Esophagus muscularis mucosa (tissue), 4 donors: ENCODE measurements at places on chromosomes 12 and 14.
A peak's percentile ranks its signal among the peaks of the same experiment; 100 is the strongest.

- no peak for DNase-seq
- H3K27ac ChIP-seq, result no peak overlapping the region
- peaks cover 19% of the 10 kb centered on the region for H3K4me1 ChIP-seq
Observed at GRCh38 chr14:37034410-37035285, 137.8 kb downstream of the SLC25A21 start.

GRCh38 chr14:29310210-29310609, 543.6 kb downstream of the FOXG1 start:
- no peak overlapping the region for H3K27ac ChIP-seq
- H3K4me3 ChIP-seq, result no peak overlapping the region
- no peak for DNase-seq
- no peaks in the 10 kb centered on the region for H3K27me3 ChIP-seq

GRCh38 chr14:105980224-105980623, 453.8 kb downstream of the TMEM121 start:
- DNase-seq, result no peak
- H3K27me3 ChIP-seq, result no peaks in the 10 kb centered on the region
- no peaks in the 10 kb centered on the region for H3K4me1 ChIP-seq
- H3K36me3 ChIP-seq, result no peaks in the 10 kb centered on the region
- no peak overlapping the region for H3K27ac ChIP-seq

DNA sequence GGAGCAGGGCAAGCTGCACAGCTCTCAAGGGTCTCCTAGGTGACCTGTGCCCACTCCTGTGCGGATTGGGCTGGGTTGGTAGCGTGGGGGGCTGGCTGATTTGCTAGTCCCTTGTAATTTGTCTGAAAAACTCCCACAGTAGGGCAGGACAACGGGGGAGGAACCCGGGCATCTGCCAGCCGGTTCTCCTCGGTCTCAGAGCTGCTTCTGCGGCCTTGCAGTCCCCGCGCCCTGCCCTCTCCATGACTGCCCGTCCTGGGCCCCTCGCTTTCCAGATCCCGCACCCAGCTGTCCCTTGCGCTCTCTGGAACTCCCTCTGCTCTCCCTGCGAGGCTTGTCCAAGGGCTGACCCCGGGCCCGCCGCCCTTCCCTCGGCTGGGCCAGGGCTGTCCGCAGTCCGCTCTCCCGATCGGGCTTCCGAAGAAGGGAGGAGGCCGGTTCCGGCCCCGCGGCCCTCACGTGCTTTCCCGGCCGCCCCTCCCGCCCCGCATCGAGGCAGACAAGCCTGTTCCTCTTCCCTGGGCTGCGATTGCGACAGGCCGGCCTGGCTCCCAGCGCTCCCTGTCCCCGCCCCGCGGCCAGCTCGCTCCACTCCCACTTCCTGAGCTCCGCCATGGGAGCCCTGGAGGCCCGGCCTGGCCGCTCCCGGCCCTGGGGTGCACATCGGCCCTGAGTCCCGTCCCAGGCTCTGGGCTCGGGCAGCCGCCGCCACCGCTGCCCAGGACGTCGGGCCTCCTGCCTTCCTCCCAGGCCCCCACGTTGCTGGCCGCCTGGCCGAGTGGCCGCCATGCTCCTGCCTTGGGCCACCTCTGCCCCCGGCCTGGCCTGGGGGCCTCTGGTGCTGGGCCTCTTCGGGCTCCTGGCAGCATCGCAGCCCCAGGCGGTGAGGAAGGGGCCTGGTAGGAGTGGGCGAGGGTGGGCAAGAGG, at the start of gene LTBR:
LTBR (plus strand) TSS at position 591 of the 927 bp plus-strand sequence; CDS start at position 788, 197 bp downstream.
- H3K4me3 ChIP-seq, result peak within 1 kb of the TSS; percentile 88
- no peaks in the 10 kb centered on the region for H3K27me3 ChIP-seq
- H3K4me1 ChIP-seq, result peaks cover 28% of the 10 kb centered on the region

- DNase-seq, result no peak
- H3K4me1 ChIP-seq, result no peaks in the 10 kb centered on the region
- no peak overlapping the region for H3K4me3 ChIP-seq
- no peak overlapping the region for H3K27ac ChIP-seq
- H3K27me3 ChIP-seq, result no peaks in the 10 kb centered on the region
- H3K36me3 ChIP-seq, result no peaks in the 10 kb centered on the region
Observed at GRCh38 chr14:64244279-64244678, 49.9 kb downstream of the ESR2 start.

GRCh38 chr12:124013073-124013472, 40.1 kb downstream of the ZNF664 start:
- H3K27ac ChIP-seq, result no peak overlapping the region
- no peaks in the 10 kb centered on the region for H3K27me3 ChIP-seq
- DNase-seq, result no peak
- no peak overlapping the region for H3K4me3 ChIP-seq
- H3K4me1 ChIP-seq, result peaks cover 8% of the 10 kb centered on the region

GRCh38 chr12:709455-710020, 42.8 kb upstream of the WNK1 start:
- H3K4me3 ChIP-seq, result no peak overlapping the region
- DNase-seq, result no peak
- H3K27ac ChIP-seq, result no peak overlapping the region
- H3K27me3 ChIP-seq, result no peaks in the 10 kb centered on the region
- H3K36me3 ChIP-seq, result no peaks in the 10 kb centered on the region

GRCh38 chr12:89529738-89530137, 3.9 kb upstream of the POC1B start:
- H3K4me1 ChIP-seq, result peaks cover 20% of the 10 kb centered on the region
- DNase-seq, result no peak
- H3K36me3 ChIP-seq, result peaks cover 7% of the 10 kb centered on the region
- H3K27ac ChIP-seq, result no peak overlapping the region
- H3K4me3 ChIP-seq, result no peak overlapping the region
- H3K27me3 ChIP-seq, result no peaks in the 10 kb centered on the region

DNA sequence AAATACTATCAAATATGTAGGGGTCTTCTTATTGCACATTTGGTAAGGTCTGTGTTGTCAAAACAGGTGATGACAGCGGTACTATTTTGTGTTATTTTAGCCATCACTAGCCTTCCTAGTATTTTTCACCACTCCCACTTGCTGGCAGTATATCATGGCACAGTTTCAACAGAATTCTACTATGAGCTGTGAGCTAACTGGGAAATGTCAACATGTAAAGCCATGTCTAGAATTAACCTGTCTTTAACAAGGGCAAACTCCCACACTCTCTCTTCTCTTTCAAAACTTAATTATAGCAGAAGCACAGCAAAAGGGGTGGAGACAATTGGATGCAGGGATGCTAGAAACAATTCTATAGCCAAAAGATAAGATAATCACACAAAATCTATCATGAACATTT, 253.4 kb downstream of the PAX9 start:
- no peaks in the 10 kb centered on the region for H3K27me3 ChIP-seq
- H3K4me1 ChIP-seq, result no peaks in the 10 kb centered on the region
- H3K36me3 ChIP-seq, result no peaks in the 10 kb centered on the region
- no peak overlapping the region for H3K27ac ChIP-seq
- H3K4me3 ChIP-seq, result no peak overlapping the region

GRCh38 chr12:52314511-52314910, 6.7 kb downstream of the KRT83 start:
- no peaks in the 10 kb centered on the region for H3K36me3 ChIP-seq
- H3K4me3 ChIP-seq, result no peak overlapping the region
- H3K27me3 ChIP-seq, result no peaks in the 10 kb centered on the region
- no peaks in the 10 kb centered on the region for H3K4me1 ChIP-seq
- H3K27ac ChIP-seq, result no peak overlapping the region

- H3K27ac ChIP-seq, result no peak overlapping the region
- H3K36me3 ChIP-seq, result no peaks in the 10 kb centered on the region
- no peak for DNase-seq
- no peaks in the 10 kb centered on the region for H3K4me1 ChIP-seq
- H3K27me3 ChIP-seq, result no peaks in the 10 kb centered on the region
Observed at GRCh38 chr12:31815096-31815495, 86.3 kb upstream of the AMN1 start.

DNA sequence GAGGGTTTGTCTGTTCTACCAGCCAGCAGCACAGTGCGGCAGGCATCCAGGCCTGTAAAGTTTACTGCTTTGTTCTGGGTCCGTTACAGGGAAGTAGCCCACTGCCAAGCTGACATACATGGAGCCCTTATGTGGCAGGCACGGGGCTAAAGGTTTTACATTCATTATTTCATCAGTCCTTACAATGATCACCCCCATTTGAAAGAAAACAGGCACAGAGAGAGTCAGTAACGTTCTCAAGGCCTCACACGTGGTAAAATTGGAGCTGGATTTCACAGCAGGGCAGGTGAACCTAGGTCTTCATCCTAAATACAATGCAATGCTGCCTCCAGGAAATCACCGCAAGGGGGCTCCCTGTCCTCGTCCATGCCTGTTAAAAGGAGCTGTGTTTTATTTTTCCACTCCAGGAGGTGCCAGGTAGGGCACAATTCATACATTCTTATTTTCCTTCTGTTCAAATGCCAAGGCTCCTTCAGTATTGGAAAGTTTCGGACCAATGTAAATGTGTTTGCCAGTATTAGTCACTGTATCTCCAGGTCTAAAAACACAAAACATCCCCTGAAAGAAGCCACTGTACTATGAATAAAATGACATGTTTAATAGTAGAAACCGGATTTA, 172.2 kb upstream of the GZMB start:
- H3K4me1 ChIP-seq, result peaks cover 25% of the 10 kb centered on the region
- no peaks in the 10 kb centered on the region for H3K27me3 ChIP-seq
- H3K27ac ChIP-seq, result no peak overlapping the region
- no peaks in the 10 kb centered on the region for H3K36me3 ChIP-seq

GRCh38 chr12:55673638-55674037, 34.1 kb downstream of the ITGA7 start:
- H3K36me3 ChIP-seq, result no peaks in the 10 kb centered on the region
- no peak overlapping the region for H3K4me3 ChIP-seq

GRCh38 chr14:58690801-58691516, 53.2 kb downstream of the DACT1 start:
- no peak overlapping the region for H3K27ac ChIP-seq
- no peak overlapping the region for H3K4me3 ChIP-seq
- no peaks in the 10 kb centered on the region for H3K27me3 ChIP-seq
- no peaks in the 10 kb centered on the region for H3K36me3 ChIP-seq
- no peaks in the 10 kb centered on the region for H3K4me1 ChIP-seq

DNA sequence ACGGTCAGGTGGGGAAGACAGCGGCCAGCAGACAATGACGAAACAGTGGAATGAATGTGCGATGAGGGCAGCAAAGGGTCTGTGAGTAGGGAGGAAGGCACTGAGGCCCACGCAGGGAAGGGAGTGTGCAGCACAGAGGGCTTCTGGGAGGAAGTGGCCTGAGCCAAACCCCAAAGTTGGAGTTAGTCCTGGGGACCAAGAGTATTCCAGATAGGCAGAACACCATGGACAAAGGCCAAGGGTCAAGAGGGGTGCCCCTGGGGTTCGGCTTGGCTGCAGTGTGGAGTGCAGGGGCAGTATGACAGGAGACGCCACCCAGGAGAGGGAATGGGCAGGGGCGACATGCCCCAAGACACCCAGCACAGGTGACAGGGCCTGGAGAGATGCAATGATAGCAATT, 58.8 kb downstream of the CHGA start:
- H3K4me3 ChIP-seq, result no peak overlapping the region
- peaks cover 30% of the 10 kb centered on the region for H3K36me3 ChIP-seq
- no peaks in the 10 kb centered on the region for H3K27me3 ChIP-seq

DNA sequence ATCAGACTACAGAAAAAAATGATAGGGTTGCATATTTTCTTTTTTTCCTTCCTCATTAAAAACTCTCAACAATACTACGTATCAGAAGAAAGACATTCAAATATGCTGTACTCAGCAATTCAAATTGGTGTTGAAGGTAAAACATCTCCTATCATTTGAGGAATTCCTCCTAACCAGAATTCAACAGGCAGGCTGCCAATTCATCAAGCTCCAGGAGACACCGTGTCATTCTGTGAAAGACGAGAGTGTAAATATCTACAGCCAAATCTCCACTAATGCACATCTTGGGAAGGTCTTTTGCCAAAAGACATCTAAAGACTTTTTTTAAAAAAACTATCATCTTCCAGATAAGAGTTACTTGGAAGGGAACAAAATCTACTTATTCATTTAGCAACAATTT, 26.6 kb downstream of the NT5DC3 start:
- H3K27ac ChIP-seq, result peak overlapping the region; percentile 16
- no peak for DNase-seq
- H3K4me1 ChIP-seq, result no peaks in the 10 kb centered on the region
- H3K36me3 ChIP-seq, result peaks cover 56% of the 10 kb centered on the region
- no peak overlapping the region for H3K4me3 ChIP-seq
- H3K27me3 ChIP-seq, result no peaks in the 10 kb centered on the region

- no peaks in the 10 kb centered on the region for H3K27me3 ChIP-seq
- no peaks in the 10 kb centered on the region for H3K4me1 ChIP-seq
- no peak overlapping the region for H3K4me3 ChIP-seq
- H3K36me3 ChIP-seq, result no peaks in the 10 kb centered on the region
- H3K27ac ChIP-seq, result no peak overlapping the region
Observed at GRCh38 chr12:105724641-105725040, 394.1 kb downstream of the C12orf75 start.

GRCh38 chr12:58326534-58326933, 385.2 kb downstream of the ATP23 start:
- no peaks in the 10 kb centered on the region for H3K36me3 ChIP-seq
- no peaks in the 10 kb centered on the region for H3K27me3 ChIP-seq

DNA sequence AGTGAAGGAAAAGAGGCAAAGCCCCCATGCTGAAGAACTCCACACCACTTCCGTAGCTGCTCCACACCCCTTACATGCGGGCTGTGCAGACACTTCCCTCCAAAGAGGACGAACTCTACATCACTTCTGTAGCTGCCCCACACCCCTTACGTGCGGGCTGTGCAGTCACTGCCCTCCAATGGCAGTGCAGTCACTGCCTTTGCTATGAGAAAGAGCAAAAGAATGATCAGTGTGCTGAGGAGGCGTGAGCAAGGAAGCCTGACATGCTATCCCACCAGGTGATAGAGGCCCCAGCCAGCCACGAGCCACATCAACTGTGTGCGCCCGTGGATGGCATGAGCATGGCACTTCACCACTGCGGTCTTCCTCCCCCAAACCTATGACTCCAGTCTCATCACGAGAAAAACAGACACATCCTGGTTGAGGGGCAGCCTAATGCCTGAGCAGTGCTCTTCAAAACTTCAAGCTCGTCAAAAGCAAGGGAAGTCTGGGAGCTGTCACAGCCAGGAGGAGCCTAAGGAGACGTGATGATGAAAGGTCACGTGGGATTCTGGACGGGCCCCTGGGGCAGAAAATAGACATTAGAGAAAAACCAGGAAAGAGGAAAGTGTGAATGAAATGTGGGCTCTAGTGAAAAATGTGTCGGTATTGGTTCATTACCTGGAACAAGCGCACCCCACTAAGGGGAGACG, 60.8 kb upstream of the C14orf180 start:
- no peaks in the 10 kb centered on the region for H3K4me1 ChIP-seq
- DNase-seq, result no peak
- no peak overlapping the region for H3K27ac ChIP-seq

DNA sequence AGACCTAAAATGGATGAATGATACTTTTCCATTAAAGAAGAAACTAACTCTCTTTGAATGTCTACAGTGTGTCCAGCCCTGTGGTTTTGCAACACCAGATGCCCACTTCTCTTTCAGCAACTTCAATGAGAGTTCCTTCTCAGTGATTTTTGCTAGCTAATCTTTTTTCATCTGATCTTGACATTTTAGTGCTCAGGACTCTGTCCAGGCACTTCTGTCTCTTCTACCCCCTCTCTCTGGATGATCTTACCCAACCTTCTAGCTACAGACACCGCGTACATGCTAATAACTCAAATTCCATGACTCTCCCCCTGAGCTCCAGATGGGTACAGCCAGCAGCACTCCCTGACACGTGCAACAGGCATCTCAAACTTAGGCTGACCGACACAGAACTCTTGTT, 161.1 kb upstream of the FOXN3 start:
- peaks cover 6% of the 10 kb centered on the region for H3K36me3 ChIP-seq
- no peak overlapping the region for H3K27ac ChIP-seq
- H3K27me3 ChIP-seq, result no peaks in the 10 kb centered on the region
- H3K4me3 ChIP-seq, result no peak overlapping the region

GRCh38 chr12:19052689-19053088, 76.8 kb upstream of the PLEKHA5 start:
- H3K27ac ChIP-seq, result no peak overlapping the region
- no peaks in the 10 kb centered on the region for H3K27me3 ChIP-seq
- no peaks in the 10 kb centered on the region for H3K4me1 ChIP-seq
- DNase-seq, result no peak
